ENCODE measurements at places on chromosomes 6 and 20. TPM values are rescaled to one million over a fixed set of nuclear protein-coding genes. Genes with fewer than 3 reads are reported as not detected.
A peak's percentile ranks its signal among the peaks of the same experiment; 100 is the strongest.

DNA sequence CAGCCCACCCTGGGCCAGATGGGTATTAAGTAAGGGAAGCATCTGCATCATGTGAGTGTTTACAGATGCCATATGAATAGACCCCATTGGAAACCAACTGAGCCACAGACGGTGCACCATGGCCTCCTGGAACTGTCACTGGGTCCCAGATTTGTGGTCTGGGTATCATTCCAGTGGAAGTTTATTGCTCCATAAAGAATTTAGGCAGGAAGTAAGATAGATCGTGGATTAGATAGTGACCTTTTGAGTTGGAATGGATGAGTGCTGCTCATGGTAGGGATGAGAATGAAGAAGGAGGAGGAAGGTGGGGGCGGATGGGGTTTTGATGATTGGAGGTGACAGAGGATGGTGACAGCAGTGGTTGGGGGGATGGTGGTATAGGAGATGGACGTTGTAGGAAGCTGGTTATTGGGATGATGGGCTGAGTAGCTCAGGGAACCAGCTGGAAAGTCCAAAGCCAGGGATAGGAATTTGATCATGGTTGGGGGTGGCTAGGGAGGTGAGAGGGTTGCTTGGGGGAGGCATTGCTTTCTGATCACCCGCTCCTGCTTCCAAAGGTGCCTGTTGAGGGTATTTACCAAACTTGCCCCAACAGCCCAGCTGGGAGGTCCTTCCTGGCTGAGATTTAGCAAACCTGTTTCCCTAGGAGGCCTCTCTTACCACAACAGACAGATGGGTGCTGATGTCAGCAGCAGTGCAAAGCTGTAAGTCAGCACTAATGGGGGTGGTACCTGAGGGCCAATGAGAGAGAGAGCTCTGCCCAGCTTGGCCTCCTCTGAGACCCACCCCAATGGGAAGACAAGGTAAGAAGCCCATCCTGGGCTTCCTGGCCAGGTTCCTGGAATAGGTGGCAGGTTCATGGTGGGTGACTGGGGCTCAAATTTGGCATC, 78.0 kb downstream of the VEGFA start:
- H3K27me3 ChIP-seq, result no peaks in the 10 kb centered on the region
- no peaks in the 10 kb centered on the region for H3K36me3 ChIP-seq
- peaks cover 20% of the 10 kb centered on the region for H3K4me1 ChIP-seq
- no peak for DNase-seq
- H3K27ac ChIP-seq, result no peak overlapping the region
- H3K4me3 ChIP-seq, result no peak overlapping the region

- peaks cover 25% of the 10 kb centered on the region for H3K4me1 ChIP-seq
- H3K4me3 ChIP-seq, result no peak overlapping the region
- H3K27me3 ChIP-seq, result no peaks in the 10 kb centered on the region
Measured at GRCh38 chr6:148217051-148217450, 125.6 kb upstream of the SASH1 start.

DNA sequence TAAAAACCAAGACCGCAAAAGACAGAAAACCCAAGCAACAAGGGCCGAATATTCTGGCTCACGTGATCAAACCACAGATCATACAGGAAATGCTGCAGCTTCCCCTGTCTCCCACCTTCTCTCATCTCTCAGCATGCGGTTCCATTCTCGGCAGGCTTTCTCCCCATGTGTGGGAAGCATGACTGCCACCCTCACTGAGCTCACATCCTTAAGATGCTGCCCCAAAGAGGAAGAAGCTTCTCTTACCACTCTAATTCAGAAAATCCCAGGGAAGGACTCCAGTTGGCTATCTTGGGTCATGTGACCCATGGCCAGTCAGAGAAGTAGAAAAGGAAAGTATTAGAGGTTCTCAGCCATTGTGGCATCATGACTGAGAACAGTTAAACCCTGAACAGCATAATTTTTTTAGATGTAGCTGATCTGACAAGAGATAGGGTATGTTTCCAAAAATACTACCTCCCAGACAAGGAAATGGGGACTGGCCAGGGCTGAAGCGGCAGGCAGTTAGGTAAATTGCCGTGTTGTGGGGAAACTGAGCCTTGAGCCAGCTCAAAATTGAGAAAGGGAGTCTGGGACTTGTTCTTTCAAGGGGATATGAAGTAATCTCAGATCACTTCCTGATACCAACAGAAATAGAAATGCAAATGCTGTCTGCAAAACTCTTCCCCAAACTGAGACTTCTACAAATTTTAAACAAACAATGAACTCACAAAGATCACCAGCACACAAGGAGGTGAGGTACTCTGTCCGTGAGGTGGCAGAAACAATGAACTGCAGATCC, 37.1 kb upstream of the GRM4 start:
- H3K27ac ChIP-seq, result no peak overlapping the region
- no peaks in the 10 kb centered on the region for H3K36me3 ChIP-seq
- H3K27me3 ChIP-seq, result no peaks in the 10 kb centered on the region

- no peaks in the 10 kb centered on the region for H3K36me3 ChIP-seq
- H3K4me3 ChIP-seq, result no peak overlapping the region
- H3K27me3 ChIP-seq, result peaks cover 7% of the 10 kb centered on the region
Measured at GRCh38 chr6:159468994-159469393, 224.0 kb downstream of the SOD2 start.

GRCh38 chr20:51237278-51237677, 214.4 kb upstream of the KCNG1 start:
- no peaks in the 10 kb centered on the region for H3K4me1 ChIP-seq
- H3K27ac ChIP-seq, result no peak overlapping the region
- H3K36me3 ChIP-seq, result peaks cover 3% of the 10 kb centered on the region
- H3K4me3 ChIP-seq, result no peak overlapping the region
- no peaks in the 10 kb centered on the region for H3K27me3 ChIP-seq

GRCh38 chr20:47724396-47724795, 60.9 kb downstream of the SULF2 start:
- H3K4me1 ChIP-seq, result peaks cover 67% of the 10 kb centered on the region
- H3K4me3 ChIP-seq, result peak overlapping the region; percentile 48
- no peak for DNase-seq
- H3K36me3 ChIP-seq, result peaks cover 2% of the 10 kb centered on the region
- no peak overlapping the region for H3K27ac ChIP-seq
- H3K27me3 ChIP-seq, result no peaks in the 10 kb centered on the region

- no peaks in the 10 kb centered on the region for H3K36me3 ChIP-seq
- no peak for DNase-seq
- H3K27ac ChIP-seq, result no peak overlapping the region
- no peaks in the 10 kb centered on the region for H3K27me3 ChIP-seq
- peaks cover 7% of the 10 kb centered on the region for H3K4me1 ChIP-seq
Measured at GRCh38 chr6:39574991-39575390, 150.2 kb downstream of the KIF6 start.

The GRM1 gene
- 0.63 TPM for total RNA-seq

The L3MBTL3 gene
- total RNA-seq, result 32.0 TPM

The SLC22A7 gene
- total RNA-seq, result 0.37 TPM
